ENCODE measurements at places on chromosomes 16 and 17.

DNA sequence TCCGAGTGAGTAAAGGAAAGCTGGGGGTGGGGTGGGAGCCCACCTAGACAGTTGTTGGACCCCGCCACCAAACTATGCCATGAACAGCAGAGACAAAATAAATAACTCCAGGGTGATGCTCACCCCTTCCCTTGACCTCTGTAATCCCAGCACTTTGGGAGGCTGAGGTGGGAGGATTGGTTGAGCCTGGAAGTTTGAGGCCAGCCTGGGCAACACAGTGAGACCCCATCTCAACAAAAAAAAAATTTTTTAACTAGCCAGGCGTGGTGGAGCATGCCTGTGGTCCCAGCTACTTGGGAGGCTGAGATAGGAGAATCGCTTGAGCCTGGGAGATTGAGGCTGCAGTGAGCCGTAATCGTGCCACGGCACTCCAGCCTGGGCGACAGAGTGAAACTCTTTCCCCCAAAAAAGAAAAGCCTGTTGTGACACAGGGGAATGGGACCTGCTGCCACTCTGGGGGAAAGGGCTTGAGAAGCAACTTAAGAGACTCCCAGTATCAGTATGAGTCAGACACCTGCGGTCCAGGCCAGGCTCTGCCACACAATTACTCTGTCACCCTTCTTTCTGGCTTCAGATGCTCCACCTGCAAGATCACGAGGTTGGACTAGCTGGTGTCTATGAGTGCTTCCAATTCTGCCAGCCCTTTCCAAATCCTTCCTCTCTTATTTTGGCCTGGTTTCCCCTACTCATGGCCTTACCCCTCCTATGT lies 5.0 kb downstream of the SGCA start:
- peak; percentile 39 for DNase-seq

- no peak for DNase-seq
Measured at GRCh38 chr17:63995626-63996025, 2.5 kb upstream of the PRR29 start.

DNA sequence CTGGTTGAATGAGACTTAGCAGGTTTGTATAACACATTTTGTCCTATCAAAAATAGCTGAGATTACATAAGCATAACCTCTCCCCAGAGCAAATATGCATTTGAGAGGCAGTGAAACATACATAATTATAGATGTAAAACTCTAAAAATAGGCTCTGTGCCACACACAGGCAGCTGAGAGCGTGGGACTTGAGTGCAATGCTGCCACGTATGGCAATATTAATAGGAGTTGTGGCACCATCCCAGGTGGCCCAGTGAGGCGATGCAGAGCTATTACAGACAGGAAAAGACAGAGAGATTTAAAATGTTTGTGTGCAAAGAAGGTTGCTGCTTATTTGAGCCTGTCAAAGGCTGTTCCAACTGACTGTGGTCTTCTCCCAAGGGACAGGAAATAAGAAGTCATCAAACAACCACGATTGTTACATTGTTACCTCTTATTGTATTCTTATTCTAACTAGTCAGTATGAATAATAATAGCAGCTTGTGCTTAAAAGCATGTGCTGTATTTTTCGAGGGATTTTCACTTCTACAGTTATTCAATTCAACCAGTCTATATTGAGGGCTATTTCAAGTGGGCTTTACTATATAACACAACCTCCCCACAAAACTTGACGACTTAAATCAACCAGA lies 116.5 kb downstream of the SALL1 start:
- no peak for DNase-seq

GRCh38 chr16:24119807-24120206 lies 136.3 kb upstream of the CACNG3 start:
- no peak for DNase-seq

DNA sequence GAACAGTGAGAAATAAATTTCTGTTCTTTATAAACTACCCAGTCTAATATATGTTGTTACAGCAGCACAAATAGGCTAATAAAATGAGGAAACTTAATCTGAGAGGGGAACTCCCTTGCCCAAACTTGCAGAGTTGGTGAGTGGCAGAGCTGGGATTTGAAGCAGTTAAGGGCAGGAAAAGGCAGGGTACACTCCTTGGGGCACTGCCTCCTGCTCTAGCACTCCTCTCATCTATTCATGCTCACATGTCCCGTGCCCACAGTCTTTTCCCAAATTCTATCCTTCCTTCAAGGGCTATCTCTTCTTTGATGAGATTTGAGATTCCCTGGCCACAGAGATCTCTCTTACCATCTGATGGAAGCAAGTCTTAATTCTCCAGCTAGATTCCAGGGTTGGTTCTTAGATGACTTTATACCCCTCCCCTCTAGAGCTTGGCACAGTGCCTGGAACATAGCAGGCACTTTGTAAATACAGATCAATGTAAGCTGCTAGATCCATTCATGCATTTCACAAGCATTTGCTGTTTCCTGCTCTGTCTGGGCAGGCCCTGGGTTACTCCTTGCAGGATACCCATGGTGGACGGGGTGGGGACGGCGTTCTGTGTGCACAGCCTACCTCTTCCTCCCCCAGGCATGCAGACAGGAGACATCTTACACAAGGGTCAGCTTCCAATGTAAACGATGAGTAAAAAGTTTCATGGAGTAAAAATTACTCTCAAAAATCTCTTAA lies 39.2 kb upstream of the ABCC12 start:
- no peak for DNase-seq

DNA sequence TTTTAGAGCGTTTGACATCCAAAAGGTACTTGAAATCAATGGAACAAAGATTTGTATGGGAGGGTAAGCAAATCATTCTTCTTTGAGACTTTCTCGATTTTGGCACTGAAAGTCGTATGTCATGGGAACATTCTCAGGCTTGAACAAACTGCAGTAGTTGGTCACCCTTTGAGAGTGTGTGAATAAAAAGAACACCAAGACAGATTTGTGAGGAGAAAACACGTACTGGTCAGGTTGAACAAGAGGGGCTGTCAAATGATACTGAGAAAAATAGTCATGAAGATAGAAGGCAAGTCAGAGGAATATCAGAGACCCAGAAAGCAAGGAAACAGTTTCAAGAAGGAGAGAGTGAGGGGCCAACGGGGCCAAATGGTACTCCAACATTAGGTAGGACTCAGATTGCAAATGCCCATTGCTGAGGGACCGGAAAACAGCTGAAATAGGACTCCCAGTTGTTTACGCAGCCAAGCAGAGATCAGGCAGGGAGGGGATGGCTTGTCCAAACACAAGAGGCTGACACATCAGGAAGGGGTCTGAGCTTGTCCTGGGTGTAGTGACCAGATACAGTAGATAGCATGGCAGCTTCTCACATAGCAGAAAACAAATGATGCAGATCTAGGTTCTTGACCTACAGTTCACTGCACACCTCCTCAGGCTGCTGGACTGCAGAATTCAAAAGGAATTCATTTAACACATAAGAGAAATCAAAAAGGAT lies 74.5 kb upstream of the MYOCD start:
- no peak for DNase-seq

- DNase-seq, result no peak
Measured at GRCh38 chr17:21152731-21153130, 26.0 kb downstream of the DHRS7B start.

- no peak for DNase-seq
Measured at GRCh38 chr16:15613676-15614075, 29.3 kb downstream of the MARF1 start.

GRCh38 chr16:10552998-10553491 lies 27.4 kb downstream of the EMP2 start:
- peak; percentile 69 for DNase-seq

- DNase-seq, result peak; percentile 54
Measured at GRCh38 chr17:7133424-7133823, 18.8 kb upstream of the ASGR2 start.

GRCh38 chr16:48441863-48442279 lies 56.7 kb upstream of the SIAH1 start:
- no peak for DNase-seq
